Uterus (tissue), 4 donors: ENCODE measurements at places on chromosomes 2 and 18.

DNA sequence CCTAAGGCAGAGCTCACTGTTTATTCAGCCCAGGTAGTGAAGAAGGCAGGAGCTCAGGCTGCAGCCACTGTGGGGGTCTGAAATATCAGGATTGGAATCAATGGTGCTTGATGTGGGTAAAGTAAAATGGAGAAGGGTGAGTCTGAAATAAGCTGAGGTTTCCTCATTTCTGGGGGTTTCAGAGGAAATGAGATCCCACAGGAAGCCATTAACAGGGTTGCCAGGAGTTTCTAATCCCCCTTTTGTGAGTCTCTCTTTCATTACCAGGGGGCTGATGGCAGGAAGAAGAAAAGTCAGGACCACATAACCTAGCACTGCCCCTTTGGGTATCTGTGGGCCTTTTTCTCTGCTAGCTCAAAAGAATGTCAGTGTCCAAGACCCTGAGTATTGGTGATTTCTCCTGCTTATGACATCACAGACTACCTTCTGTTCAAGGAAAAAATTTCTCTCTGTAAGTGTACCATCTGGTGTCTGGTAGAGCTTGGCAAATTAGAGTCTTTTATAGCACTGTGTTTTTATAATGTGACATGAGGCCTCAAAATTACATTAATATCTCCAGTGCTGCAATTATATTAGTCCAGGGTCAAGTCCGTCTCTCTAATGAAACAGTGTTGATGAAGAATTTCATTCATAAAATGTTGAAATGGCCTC, 56.0 kb downstream of the LBH start:
- no peak for DNase-seq

DNA sequence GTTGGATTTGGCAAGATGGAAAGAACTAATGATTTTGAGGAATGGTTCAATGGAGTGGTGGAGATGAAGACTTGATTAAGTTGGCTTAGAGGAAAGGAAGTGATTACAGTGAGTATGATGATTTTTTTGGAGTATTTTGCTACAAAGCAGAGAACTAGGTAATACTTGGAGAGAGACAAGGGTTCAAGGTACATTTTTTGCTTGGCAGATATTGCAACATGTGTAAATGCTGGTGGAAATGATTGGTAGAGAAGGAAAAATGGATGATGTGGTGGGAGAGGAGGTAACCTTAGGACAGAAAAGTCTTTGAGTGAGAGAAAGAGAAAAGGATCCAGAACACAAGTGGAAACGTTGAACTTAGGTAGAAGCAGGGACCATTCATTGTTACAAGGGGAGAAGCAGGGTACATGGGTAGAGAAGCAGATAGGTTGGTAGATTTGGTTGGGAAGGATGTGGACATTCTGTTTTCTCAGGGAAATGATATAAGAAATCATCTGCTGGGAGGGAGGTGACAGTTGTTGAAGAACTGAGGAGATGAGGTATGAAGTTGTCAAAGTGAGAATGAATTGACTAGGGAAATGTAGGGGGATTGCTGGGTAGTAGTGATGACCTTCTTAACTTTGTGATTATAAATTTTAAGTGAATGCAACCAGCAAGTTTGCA, 6.5 kb downstream of the EHBP1 start:
- no peak for DNase-seq

GRCh38 chr2:125576558-125576957, 1079.4 kb upstream of the GYPC start:
- DNase-seq: no peak

DNA sequence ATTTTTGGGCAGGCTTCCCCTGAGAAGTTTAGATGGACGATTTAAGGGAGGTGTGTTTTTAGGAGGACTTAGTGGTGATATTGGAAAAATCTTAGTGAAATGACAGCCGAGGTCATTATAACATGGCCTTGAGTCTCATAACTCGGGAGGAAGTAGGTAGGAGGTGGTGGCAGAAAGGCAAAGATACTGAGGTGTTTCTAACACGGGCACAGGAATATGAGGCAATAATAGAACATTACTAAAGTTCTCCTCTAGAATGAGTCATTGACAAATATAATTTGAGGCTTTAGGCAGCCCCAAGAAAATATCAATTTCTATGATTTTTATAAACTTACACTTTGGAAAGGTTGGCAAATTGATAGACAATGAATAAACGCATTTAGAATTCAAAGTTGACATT, 146.1 kb upstream of the ZEB2 start:
- no peak for DNase-seq

DNA sequence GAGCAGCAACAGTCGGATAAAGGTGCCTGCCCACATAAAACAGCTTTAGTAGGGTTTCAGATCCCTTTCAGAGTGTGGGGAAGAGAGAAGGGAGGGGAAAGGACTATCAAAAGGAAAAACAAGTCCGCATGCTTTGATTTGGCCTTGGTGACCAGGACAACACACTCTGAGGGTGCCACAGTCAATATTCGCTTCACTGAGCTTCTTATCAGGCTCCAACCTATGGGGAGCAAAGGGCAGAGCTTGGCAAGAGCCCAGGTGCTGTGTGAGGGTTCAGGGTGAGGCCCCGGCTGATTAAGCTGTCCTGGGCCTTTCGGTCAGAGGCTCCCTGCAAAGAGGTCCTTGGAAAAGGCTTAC, 237.4 kb upstream of the SMAD2 start:
- DNase-seq: no peak

DNA sequence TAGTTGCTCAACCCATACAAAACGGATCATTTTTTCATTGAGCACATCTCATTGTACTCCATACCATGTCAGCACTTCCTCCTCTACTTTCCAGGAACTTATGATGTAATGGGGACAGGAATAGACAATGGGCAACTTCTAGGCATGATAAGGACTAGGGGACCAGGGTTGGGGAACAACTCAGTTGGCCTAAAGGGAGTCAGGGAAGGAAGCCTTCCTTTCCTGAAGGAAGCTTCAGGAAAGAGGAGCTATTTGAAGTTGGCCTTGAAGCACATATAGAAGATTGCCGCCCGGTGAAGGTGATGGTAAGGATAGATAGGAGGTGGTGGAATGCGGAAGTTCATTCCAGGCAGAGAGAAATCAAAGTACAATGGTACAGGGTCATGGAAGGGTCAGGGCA, 283.9 kb downstream of the SLC8A1 start:
- no peak for DNase-seq

DNA sequence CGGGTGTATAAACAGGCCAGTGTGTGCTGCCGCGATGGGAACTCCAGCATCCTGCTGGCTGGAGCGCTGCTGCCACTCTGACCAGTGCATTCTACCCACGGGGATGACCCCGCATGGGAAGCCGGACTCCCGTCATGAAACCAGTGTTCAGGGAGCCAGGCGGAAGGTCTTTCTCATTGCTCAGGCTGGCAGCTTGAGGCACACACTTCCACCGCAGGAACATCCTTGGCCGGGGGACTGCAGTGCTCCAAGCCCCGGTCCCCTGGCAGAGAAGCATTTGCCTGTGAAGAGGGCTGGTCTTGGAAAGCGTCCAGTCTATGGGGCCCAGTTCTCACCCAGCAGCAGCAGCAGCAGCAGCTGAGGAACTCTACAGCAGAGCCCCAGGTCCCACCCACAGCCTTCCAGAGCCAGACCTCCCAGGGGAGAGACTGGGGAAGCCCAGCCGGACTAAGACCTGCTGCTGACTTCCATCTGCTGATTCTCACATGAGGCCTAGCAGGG, 235.9 kb downstream of the KLHL29 start:
- DNase-seq: peak; percentile 48

DNA sequence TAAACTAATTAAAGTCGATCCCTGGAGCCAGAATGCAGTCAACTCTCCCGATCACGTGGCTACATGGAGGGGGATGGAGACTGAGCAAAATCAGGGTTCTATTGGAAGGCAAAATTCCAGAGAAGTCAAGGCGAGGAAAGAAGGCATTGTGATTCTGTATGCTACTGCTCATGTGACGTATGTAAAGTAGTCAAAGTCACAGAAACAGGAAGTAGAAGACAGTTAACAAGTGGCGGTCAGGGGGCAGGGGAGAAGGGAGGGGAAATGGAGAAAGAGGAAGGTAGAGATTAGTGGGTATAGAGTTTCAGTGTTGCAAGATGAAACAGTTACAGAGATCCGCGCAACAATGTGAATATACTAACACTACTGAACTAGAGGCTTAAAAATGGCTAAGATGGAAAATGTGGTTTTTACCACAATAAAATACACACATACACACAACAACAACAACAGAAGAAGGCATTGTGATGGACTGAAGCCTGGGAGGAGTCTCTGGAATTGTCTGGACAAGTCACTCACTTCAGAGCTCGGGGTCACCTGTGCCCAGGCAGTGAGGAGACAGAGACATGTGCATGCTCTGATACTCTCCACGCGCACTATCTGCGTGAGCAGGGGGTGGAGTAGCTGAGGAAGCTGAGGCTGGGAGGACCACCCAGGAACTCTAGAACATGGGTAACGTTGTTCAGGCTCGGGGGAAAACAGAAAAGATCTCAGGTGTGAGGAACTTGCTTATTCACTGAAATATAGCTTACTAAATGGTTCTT, 89.9 kb upstream of the CDCA7 start:
- DNase-seq: no peak

DNA sequence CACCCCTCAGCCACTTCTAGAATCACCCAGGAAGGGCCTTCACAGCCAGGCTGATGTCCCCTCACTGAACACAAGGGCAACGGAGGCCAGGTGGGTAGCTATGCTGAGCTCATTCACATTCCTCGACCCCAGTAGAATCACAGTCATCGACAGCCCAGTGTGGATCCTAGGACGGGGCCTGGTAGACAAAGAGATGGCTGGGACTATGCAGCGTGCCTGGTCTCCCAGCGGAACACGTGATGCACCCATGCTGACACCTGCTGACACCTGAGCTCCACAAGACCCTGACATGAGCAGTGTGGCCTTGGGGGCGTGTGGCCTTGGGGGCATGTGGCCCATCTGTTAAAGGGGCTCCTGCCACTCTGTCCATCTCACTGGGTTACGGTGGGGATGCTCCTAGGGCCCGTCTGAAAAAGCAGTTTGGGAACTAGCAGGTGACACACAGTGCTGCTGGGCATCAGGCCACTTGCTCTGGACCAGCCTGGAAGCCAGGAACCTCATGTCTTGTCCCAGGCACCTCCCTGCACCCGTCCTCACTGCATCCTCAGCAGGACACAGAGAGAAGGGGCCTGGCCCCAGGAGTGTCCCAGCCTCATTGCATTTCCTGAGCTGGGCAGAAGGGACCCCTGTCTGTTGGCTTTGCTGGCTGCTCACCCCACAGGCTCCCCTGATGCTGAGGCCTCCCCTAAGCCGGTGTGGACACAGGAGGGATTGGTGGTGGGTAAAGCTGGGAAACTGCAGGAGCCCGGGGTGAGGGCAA, 9.7 kb downstream of the ECEL1 start:
- no peak for DNase-seq

GRCh38 chr18:36593001-36593400, 235.8 kb downstream of the TPGS2 start:
- DNase-seq: no peak

GRCh38 chr18:27005589-27005988, 140.1 kb upstream of the AQP4 start:
- no peak for DNase-seq

DNA sequence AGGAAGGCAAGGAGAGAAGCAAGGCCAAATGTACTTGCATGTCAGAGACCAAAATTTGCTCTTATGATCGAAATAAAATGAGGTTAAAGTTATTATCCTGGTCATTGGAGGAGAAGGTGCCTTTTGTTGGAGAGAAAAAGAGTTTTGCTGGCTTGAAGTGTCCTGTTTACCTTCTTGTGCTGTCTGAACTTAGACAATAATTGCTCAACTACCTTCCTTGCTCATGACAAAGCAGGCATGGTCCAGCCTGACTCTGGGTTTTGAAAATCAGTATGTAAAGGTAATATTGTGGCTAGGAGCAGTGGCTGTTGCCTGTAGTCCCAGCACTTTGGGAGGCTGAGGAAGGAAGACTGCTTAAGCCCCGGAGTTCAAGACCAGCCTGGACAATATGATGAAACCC, 89.1 kb downstream of the MEIS1 start:
- no peak for DNase-seq

DNA sequence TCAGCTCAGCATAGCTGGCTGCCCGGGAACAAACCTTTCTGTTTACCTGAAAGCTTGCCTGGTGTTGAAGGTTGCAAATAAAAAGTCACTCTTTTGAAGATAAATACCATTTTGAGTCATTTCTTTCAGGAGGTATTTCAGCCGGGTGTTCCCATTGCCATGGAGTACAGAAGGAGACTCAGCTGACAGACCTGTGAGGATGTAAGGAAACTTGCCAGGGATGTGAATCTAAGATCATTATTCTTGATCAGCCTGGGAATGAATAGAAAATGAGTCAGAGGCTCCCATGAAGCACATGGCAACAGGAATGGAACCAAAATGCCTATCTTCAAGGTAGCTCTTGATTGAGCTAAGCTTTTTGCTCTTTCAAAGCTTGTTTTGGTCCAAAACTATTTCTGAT, 231.2 kb downstream of the CYRIA start:
- DNase-seq: no peak

- no peak for DNase-seq
These were observed 21.1 kb upstream of the KLHL29 start for GRCh38 chr2:23363831-23364230.

- no peak for DNase-seq
These were observed 1.3 kb upstream of the LYPD1 start for GRCh38 chr2:132671151-132671835.

GRCh38 chr2:126614524-126615227, 41.3 kb upstream of the GYPC start:
- no peak for DNase-seq

GRCh38 chr18:39918847-39919246, 2036.2 kb upstream of the PIK3C3 start:
- DNase-seq: no peak

DNA sequence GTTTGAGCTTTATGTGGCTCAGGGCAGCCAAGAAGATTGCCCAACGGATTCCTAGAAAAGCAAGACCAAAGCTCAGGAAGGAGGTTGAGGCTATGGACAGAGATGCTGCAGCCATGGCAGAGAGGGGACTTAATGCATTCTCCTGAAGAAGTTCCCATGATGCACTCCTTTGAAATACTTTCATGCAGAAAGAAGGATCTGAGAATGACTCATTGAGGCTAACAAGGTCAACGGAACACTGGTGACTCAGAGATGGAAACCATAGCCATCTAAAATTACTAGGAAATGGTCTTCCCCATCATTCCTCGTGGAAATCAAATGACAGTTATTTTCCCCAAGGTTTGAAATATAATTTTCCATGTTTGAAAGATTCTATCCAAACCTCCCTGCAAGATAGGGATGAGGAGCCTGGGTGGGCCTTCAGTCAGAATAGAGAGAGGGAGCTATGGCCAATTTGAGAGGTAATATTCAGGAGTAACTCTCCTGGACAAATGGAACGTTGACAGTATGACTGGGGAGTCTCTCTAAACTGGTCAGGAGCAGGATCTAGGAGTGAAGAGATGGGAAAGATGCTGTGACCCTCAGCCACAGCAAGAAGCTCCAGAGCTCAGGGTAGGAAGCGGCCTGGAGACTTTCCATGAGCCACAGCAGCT, 63.0 kb downstream of the REEP1 start:
- DNase-seq: no peak

- no peak for DNase-seq
These were observed 45.2 kb upstream of the EPC2 start for GRCh38 chr2:148599109-148599991.
